Stimulated activated CD4-positive, alpha-beta T cell treated with anti-CD3 and anti-CD28 coated beads, Interleukin-15, amount 100 ng/mL, for 24 hours (primary cell): ENCODE measurements at places on chromosomes 12 and 14.

DNA sequence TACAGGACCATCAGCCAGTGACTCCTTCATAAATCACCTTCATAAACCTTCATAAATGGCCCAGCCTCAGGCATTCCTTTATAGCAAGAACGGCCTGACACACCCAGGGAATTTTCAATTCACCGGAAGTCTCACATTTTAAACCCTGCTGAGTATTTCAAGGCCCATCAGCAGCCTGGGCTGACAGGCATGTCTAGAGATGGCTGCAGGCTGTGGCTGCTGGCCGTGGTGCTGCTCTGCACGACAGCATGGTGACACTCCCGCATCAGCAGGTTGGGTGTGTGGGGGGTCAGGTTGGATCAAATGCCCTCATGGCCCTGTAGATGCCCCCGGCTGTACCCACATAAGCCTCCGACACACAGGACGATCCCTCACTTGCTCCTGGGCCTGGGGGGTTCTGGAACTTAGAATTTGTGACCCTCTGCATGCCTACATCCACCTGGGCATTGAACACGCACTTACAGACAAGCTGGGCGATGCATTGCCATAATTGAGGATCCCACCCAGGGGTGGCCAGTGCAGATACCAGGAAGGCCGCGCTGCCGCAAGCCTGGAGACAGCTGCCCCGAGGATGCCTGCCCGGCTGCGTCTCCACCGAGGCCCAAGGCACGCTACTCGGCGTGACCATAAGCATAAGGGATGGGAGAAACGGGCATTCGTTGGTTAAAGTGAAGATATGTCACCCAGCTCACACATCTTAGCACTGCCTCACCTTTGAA, 124.3 kb downstream of the PIWIL1 start:
- DNase-seq: no peak

DNA sequence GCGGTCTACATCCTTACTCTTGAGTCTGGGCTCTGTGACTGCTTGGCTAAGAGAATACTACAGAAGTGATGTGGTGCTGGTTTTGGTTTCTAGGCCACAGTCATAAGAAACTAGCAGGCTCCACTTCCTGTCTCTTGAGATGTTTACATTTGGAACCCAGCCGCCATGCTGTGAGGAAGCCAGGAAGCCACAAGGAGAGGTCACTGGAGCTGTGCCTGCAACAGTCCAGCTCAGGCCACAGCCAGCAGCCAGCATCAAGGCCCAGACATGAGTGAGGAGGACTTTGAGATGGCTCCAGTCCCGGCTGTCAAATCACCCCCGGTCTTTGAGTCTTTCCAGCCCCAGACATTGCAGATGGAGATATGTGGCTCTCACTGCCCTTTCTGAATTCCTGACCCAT, 12.9 kb upstream of the FAM181A start:
- DNase-seq: no peak

DNA sequence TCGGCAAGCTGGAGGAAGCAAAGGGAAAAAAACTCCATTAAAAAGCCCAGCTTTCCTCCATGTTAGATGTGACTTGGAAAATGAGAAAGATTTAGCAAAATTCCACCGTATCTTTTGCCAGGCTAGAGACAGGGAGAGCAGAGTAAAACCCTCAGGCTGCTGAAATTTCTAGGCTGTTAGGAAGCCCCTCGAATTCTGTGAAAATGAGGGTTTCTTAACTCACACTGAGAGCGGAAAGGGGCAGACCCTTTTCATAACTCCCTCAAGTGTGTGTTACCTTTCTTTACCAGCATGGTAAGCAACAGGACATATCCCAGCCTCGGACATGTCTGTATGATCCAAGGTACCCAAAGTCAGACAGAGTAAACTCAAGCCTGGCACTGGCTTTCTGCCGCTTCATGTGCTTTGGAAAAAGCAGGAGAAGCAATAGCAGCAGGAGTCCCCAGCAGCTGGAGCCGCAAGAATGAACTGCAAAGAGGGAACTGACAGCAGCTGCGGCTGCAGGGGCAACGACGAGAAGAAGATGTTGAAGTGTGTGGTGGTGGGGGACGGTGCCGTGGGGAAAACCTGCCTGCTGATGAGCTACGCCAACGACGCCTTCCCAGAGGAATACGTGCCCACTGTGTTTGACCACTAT, at the start of gene RHOJ:
TSS of gene RHOJ (plus strand) at position 37 of the 637 bp plus-strand sequence. CDS start at position 464, 427 bp downstream.
- DNase-seq: no peak

GRCh38 chr12:44287545-44287944, 451.7 kb downstream of the TMEM117 start:
- DNase-seq: no peak

DNA sequence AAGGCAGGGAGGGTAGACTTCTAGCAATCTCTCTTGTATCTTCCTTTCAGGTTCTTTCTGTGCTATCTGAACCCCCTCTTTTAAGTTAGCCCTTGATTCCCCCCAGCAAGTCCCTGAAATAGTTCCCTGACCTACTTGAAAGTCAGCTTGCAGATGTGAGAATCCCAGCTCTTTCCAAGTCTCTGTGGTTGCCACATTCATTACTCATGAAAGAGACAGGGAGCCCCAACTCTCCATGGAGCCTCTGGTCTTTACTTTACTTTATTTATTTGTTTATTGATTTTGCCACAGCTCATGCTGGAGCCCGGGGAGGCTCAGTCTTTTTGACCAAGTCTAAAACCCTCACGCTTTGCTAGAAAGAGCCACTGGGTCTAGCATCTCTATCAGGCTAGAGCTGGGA, 193.6 kb upstream of the FAR2 start:
- DNase-seq: no peak

DNA sequence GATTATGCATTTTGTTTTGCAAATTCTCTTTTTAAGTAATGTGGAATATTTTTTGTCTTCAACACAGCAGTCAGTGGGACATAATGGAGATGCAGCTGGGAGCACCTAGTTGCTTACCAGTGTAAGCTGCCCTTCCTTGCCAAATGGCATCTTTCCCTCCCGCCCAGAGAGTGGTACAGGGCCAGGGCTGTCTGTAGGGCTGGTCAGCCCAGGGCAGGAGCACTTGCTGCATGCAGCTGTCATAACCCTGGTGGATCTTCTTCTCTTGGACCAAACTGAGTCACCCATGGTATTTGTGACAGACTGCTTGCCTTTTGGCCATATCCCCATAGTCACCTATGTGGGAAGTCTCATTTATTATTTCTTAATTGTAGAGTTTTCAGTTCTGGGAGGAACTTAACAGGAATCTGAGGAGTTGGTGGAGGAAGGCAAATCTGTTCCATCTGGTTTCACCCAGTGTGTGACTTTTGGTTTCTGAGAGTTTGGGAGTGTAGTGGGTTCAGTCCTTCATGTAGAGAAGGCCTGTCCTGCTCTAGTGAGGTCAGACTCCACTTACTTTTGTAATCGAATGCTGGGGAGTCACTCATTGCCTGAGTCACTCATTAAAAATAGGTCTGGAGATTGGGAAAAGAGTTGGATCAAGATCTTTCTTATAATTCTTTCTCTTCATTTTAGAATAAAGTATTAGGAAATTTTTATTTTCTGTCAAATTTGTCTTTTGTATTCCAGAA, 62.0 kb upstream of the ASPG start:
- no peak for DNase-seq

GRCh38 chr14:105397350-105397931, 897 bp upstream of the TEX22 start:
- DNase-seq: no peak

GRCh38 chr12:97575403-97576193, 113.0 kb downstream of the RMST start:
- no peak for DNase-seq
